Fibroblast of the conjunctiva (primary cell): ENCODE measurements at places on chromosomes 2 and 18.

DNA sequence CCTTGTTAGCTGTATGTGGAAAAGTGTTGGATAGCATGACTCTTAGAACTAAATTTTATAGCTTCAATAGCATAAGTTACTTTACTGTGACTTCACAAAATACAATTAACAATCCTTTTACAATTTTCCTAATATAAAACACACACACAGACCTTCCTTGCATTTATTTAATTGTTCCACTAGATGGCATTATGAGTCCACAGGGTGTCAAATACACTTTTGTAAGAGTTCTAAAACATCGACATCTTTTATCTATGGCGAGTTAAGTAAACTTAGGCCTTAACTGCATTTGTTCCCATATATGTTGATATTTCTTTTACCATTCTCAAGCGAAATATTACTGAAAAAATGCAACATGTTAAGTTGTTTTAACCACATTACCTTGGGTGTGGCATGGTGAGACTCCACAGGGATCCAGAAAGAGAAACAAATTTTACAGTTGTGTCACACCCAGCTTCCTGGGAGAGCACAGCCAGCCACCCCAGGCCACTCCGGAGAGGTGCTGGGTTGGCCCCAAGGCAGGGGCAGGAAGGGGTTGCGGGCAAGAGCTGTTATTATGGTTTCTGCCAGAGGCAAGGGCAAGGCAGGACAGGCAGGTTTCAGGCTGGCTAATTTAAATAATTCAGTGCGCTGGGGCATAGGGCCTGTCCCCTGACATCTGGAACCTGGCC, 312.4 kb upstream of the MC4R start:
- peak; percentile 32 for DNase-seq

DNA sequence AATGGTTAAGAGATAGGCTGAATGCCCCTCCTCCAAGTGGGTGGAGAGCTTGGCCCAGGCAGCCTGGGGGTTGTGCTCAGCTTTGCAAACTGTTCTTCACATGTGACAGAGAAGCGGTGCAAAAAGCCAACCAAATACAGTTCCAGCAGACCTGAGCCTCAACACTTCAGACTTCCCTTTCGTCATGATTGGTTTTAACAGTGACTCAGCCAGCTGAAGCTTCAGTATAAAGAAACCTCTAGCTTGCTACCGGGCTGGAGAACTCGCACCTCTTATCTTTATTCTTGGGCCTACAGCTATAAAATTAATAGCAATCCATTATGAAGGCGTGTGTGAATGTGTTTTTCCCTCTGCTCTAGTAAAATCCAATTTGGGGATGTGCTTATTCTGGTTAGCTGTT, 20.0 kb downstream of the SETBP1 start:
- DNase-seq, result no peak

- DNase-seq, result no peak
Measured at GRCh38 chr2:71045865-71046548, 22.4 kb upstream of the NAGK start.

DNA sequence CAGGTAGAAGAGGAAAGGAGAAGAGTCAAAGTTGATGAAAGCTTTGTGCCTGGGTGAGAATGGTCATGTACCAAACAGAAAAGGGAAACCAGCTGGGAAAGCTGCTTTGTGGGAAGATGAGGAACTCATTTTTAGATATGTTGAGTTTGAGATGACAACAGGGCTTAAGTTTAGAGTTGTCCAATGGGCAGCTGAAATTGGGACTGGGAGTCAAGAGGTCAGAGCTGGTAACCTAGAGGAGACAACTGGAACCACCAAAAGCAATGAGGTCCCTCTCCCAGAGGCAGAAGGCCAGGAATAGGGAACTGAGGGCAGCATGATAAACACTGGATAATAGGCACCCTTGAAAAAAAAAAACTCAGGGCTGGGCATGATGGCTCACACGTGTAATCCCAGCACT, 48.8 kb downstream of the SLC4A1AP start:
- DNase-seq, result no peak

DNA sequence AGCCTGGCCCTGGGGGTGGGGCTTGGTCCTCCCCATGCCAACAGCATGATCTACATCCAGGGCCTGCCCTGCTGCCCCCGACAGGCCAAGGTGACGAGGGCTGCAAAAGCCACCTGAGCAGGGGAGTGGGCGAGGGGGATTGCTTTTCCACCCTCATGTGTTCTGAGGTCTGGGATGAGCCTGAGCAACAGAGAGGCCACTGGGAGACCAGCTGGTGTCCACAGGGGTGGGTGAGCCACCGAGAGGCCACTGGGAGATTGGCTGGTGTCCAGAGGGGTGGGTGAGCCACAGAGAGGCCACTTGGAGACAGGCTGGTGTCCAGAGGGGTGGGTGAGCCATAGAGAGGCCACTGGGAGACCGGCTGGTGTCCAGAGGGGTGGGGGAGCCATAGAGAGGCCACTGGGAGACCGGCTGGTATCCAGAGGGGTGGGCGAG, 147.4 kb upstream of the GPC1 start:
- DNase-seq, result no peak

DNA sequence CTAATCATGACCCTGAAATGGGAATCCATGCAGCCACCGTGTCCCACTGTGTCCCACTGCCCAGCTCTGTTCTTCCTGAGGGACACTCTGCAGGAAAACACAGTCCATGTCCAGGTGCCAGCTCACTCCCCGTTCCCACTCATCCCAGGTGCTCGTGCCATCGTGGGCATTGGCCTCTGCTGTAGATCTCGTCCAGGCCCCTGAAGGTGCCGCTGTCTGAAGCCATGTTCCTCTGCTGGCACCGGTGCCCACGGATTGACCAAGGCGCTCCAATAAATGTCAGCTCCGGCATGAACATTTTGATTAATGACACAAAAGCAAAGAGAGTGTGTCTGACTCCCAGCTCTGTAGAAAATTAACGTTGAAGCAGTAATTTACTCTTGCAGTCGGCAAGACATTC, 280.1 kb upstream of the SALL3 start:
- DNase-seq, result no peak

- no peak for DNase-seq
Measured at GRCh38 chr18:5391409-5391808, 95.9 kb upstream of the ZBTB14 start.

DNA sequence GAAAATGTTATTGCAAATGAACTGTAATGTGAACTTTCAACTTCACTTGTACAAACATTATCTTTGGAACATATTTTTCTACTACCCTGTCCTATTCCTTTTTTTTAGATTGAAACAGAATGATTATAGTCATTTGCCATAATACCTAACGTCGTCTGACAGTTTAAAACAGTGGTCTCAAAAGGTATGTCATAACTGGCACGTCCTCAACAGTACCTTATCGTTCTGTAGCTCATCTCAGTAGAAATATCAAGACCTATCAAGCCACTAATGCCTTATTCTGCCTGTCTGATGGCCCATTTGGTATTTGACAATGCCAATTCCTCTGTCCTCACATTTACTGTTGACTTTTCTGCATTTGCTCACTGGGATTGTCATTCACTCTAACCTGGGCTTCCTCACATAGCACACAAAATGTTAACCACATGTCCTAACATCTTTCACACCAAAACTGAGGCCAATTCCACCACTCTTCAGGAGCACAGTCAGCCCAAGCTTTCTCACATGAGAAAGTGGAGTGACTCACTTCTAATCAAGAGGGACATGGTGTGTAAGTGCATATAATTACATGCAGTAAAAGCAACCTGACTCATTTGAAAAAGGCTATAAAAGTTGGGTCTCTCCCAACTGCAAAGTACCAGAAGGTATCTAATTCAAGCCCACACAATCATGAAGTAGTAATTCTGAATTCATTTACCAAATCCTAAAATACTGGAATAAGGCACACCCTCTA, 34.8 kb downstream of the DNER start:
- no peak for DNase-seq

DNA sequence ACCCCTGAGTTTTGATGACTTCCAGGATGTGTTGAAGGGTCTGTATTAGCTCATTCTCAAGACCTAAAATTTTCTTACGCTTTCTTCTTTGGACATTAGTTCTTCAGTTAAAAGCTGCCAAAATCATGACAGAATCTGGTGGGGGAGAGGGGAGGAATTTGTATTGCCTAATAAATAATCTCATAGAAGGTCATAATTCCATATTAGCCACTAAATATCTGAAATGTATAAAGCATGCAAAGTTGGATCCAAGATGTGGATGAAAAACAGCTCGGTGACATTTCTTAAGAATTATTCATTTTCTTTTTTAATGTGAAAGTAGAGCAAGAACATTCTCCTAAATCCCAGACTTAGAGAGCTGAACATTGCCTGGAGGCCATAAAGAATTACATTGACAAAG, 120.1 kb downstream of the MMADHC start:
- DNase-seq, result no peak

DNA sequence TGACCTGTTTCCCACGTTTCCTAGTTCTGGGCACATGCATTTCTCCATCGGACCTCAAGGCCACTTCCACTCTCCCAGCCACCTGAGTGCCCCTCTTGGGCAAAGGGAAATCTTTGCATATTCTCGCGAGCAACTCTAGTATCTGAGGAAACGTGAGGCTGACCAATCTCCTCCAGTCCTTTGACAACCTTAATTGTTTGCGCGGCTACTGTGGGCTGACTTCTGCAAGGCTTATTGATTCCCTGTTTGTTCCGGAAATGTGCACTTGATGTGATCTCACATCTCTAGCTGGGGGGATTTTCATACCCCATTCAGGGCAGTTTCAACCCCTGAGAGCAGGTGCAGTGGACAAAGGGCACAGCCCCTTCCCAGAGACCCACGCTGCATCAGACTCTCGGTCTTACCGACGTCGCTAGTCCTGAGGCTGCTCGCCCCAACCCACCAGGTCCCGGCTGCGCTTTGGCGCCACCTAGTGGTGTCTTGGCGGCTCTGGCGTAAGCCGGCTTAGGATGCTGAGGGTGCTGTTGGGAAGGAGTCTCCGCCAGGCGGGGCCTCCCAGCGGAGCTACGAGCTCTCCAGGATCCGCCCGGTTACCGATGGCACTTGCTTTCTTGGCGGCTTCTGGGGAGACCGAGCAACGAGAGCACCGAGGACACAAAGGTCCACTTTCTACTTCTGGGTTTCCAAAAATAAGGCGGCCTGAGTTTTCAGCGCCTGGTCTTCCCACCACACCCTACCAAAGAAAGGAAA, 24.8 kb upstream of the SPR start:
- DNase-seq, result peak; percentile 80

GRCh38 chr2:17506736-17507616, 11.3 kb downstream of the RAD51AP2 start:
- DNase-seq, result no peak

DNA sequence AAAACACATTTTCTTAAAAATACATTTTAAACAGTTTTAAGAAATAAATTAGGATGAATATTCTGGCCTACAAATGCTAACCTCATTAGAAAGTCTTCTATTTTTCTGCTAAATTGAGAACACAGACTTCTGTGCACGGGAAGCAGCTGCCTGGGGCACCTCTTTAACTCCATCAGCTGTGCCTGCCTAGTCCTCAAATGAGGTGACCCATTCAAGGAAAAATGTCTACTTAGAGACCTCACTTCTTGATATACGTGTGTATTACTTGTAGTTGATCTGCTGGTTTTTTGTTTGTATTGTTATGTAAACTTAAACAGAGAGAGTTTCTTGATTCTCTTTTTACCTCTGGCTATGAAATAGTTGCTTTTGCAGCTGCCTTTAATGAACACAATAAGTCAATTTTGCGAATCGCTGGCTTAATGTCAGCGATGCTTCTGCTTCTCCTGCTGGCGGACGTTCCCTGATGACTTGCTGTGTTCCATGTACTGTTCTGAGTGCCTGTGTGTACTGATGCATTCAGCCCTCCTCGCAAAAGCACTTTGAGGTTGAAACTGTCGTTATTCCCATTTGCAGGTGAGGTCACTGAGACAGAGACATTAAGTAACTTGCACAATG, 88.7 kb upstream of the TXNDC2 start:
- DNase-seq, result no peak

DNA sequence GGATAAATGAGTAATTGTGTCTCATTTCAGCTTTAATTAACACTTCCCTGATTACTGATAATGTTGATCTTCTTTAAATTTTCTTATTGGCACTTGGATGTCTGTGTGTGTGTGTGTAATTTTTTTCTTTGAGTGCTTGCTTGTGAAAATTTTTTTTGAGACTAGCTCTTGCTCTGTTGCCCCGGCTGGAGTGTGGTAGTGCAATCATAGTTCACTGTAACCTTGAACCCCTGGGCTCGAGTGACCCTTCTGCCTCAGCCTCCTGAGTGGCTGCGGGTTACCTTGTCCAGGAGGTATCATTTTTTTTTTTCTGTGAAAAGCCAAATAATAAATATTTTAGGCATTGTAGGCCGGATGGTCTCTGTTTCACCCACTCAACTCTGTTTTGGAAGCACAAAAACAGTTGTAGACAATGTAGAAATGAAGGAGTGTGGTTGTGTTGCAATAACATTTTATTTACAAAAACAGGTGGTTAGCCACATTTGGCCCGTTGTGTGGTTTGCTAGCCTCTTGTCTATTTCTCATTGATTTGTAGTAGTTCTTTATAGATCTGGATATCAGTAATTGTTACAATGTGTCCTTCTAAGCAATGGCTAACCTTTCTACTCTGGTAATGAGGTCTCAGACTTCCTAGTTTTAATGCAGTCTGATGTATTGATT, 7.9 kb downstream of the IL1RL2 start:
- DNase-seq, result no peak

- DNase-seq, result no peak
Measured at GRCh38 chr18:56245866-56246580, 392.4 kb downstream of the TXNL1 start.

DNA sequence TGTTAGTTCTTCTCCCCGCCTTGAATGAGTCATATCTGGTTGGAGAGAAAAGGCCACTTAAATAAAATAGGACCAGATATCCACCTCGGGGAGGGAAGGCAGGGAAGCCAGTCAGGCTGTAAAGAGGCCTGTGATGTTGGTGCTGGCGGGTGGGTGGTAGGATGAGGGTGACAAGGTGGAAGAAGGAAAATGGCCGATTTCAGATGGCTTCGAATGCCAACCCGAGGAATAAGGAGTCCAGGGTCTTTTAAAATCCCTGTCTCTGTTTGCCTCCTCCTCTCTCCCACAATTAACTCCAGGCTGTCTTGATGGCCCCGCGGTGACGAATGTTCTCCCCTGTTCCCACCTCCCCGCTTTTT, 41.5 kb downstream of the CELF4 start:
- no peak for DNase-seq

DNA sequence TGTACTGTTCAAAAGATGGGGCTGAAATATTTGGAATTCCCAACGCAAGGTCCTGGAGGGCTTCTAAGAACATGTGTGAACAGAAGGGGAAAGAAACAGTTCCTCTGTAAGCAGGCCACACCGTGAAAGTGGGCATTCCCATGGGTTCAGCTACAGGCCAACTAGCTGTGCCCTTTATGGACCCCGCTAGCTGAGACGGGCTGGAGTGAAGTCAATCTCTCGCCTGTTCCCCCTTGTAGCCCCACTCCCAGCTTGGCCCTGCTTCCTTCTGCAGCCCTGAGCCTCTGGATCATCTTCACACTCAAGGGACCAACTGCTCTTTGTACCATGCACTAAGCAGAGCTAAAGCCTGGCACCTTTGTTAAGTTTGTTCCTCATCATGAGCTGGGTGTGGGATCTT, 55.4 kb downstream of the POLR1A start:
- DNase-seq, result no peak
